ENCODE measurements at places on chromosomes 7 and 10.

- DNase-seq, result no peak
These were observed 47.7 kb downstream of the LRGUK start for GRCh38 chr7:134174795-134175261.

- DNase-seq, result peak; percentile 59
These were observed 411.5 kb upstream of the ZMIZ1 start for GRCh38 chr10:78657163-78657861.

GRCh38 chr7:2024567-2024918 lies 208.2 kb downstream of the MAD1L1 start:
- DNase-seq, result no peak

GRCh38 chr10:51137756-51138529 lies 63.7 kb downstream of the PRKG1 start:
- no peak for DNase-seq

- DNase-seq, result no peak
These were observed 85.8 kb downstream of the GSAP start for GRCh38 chr7:77330169-77330882.

- DNase-seq, result no peak
These were observed 38.5 kb downstream of the GRID1 start for GRCh38 chr10:86327954-86328725.

- DNase-seq, result peak; percentile 23
These were observed 118.5 kb downstream of the VTI1A start for GRCh38 chr10:112565434-112566053.

DNA sequence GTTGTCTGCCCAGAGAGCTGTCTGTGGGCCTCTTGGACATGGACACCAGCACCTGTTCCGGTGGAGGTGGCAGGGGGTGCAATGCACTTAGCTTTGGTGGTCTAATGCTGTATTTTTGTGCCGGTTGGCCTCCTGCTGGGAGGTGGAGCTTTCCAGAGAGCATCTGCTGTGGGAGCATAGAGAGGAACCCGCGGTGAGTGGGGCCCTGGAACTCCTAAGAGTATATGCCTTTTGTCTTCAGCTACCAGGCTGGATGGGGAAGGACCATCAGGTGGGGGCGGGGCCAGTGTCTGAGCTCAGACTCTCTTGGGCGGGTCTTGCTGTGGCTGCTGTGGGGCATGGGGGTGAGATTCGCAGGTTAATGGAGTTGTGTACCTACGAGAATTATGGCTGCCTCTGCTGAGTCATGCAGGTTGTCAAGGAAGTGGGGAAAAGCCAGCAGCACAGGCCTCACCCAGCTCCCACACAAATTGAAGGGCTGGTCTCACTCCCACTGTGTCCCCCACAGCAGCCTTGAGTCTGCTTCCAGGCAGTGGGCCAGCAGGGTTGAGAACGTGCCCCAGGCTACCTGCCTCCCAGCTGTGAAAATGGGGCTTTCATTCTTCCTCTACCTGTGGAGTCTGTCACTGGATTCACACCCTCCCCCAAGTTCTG lies 29.0 kb downstream of the JAKMIP3 start:
- DNase-seq, result no peak

DNA sequence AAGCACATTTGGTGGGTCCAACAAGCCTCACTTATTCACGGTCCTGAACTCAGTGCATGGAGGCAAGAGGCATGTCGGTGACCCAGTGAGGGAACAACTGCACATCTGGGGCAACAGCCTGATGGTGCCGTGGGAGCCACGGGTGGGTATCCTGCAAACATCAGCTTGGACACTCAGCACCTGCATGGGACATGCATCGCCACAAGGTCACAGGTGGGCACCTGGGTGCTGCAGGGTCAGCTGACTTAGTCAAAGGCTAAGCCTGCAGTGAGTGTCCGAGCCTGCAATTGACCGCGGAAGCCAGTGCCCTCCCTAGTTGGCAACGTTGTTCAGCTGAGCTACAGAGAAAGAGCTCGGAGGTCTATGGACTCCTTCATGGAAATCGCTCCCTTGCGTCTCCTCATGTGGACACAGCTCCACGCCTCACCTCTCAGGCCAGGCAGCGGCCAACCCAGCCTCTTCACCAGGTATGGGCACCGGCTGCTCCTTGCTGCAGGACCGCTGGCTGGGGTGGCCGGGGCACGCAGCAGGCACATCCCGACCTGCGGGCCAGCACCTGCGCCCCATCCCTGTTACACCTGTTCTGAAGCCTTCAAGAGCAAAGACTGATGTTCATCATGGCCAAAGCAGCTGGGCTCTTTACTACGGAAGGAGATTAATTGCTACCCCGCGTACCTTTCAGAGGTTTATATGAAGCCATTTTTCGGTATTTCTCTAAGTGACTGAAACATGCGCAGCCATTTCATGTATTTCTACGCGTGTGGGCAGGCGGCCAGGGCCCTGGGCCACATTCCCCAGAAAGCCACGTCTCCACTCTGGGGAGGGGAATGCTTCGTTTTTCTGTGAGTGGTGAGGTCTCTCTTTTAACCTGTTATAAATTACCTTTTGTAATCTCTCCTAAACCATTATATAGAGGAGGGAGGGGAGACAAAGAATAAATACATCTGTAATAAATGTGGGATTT lies 380.7 kb downstream of the DNAJB6 start:
- no peak for DNase-seq

GRCh38 chr10:73909540-73910115 lies 1.3 kb upstream of the PLAU start:
- DNase-seq, result no peak

DNA sequence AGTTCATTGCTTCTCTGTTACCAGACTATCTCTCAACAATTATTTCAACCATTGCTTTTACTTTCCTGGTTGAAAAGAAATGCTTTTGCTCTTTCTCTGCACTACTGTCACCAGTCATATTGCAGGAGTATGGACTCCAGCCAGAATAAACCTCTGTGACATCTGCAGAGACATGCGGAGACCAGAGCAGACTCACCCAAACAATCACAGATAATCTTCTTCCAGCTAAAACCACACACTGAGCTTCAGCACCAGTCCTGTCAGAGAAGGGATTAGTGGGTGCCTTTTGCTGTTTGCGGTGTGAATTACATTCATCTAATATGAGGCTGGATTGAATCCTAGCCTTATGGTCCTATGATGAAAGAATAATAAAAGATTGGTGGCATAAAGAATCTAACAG lies 258.6 kb downstream of the CNTNAP2 start:
- no peak for DNase-seq

DNA sequence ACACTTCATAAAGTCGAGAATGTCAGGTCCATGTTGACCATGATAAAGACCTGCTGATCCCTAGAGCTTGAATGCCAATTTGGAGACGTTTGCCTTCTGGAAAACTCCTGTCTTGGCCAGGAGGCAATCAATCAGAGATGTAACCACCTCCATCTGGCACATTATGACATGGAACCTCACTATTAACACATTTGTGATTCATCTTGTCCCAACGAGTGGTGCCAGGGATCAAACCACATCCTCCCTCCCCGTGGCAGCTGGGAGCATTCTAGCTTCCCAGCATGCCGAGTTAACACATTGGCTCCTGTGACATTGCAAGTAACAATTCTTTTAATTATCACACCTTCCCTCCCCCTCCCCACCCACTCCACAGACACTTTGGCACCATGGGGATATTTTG lies 84.0 kb upstream of the PPP1R17 start:
- no peak for DNase-seq

- no peak for DNase-seq
These were observed 168.9 kb downstream of the KCND2 start for GRCh38 chr7:120441850-120442249.

DNA sequence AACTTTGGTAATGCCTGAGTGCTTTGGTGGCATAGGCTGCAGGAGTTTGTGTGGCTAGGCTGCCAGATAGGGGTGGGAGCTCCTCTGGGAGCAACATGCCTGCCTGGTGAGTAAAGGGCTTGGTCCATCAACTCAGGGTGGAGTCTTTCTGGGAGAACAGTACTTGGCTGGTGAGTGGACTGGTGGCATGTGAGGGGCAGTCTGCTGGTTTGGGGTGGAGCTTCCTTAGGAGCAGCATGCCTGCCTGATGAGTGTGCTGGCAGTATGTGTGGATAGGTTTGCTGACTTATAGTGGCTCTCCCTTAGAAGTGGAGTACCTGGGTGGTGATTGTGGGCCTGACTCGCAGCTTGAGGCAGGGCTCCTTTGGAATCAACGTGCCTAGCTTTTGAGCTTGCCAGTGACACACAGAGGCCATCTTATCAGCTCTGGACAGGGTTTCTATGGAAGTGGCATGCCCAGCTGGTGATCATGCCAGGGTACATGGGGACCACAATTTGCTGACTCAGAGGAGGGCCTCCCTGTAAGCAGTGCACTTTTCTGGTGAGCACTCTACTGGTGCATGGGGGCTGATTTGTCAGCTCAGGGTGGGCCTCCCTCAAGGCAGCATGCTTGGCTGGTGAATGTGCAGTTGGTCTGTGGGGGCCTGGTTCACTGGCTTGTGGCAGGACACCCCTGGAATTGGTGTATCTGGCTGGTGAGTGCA lies 35.0 kb upstream of the SRI start:
- no peak for DNase-seq

DNA sequence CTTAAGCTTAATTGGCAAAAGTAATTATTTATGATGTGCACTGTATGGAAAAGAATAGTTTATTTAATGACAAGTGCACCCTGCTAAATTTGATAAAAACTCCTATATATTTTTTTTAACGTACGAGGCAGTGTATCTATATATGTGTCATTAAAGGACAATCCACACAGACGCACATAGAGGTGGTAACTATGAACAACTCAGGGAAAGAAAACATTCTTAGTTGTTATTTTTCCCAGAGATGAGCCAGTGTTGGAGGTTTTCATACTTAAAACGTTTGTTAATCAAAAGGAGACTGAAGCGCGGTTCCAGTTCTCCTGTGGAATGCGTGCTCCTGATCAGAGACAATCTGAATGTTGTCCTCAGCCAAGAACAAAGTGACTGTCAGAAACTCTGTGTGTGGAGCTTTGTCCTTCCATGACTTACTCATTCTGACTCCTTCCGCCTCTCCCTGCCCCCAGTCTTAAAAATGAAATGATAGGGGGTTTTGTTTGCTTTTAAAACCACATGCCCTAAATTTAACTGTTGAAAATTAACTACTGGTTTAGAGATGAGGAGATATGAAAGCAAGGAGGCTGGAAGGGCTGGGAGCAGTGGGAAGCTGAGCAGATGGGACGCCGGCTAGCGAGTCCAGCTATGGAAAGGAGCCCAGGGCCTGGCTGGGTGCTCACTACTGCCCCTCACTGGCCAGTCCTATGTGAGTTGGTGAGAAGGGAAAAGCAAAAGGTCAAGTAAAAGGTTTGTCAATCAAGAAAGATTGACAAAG lies 99.6 kb downstream of the SVIL start:
- peak; percentile 66 for DNase-seq

DNA sequence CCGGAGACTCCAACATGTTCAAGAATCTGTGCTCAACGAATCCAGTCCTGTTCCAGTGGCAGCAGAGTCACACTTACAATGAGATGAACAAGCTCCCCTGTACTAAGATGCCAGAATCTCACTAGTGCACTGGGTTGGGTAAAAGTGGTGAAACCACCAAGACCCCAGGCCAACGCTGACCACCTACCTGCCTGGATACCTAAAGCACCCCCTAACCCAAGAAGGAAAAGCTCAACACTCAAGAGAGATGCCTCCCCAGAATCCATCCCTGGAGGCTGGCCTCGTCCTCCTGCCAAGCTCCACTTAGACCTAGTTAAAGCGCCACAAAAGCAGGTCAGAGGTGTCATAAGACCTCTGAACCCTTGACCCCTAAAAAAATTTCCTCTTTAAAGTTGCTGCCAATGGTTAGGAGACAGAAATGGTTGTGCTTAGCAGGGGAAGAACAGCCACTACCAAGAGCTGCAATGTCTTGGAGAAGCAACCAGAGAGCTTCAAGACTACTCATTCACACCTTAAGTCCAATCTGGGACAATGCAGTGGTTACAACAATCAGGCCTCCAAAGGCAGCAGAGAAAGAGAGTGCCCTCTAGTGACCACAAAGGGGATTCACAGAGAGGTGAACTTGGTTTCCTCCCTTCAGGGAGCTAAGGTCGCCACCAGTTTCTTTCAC lies 94.6 kb upstream of the MACROH2A2 start:
- no peak for DNase-seq

DNA sequence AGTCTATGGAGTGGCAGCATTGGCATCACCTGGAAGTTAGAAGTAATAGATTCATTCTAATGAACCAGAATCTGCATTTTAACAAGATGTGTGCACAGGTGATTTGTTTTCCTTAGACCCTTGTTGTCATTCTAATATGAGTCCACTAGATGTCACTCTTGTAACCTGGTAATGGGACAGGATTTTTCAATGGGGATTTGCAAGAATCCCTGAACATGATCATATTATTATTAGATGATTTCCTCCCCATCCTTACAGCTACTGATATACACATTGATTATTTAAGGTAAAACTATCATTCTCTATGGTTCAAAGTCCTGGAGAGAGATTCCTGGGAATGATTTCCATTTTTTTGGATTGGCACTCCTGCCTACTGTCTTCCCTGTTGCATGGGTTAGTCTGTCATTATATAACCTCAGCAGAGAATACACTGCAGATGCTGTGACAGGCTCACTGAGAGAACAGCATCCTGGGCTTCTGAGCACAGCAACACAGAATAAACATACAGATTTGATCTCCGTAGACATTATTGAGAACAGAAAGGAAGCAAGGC lies 194.9 kb downstream of the SUGCT start:
- DNase-seq, result no peak

DNA sequence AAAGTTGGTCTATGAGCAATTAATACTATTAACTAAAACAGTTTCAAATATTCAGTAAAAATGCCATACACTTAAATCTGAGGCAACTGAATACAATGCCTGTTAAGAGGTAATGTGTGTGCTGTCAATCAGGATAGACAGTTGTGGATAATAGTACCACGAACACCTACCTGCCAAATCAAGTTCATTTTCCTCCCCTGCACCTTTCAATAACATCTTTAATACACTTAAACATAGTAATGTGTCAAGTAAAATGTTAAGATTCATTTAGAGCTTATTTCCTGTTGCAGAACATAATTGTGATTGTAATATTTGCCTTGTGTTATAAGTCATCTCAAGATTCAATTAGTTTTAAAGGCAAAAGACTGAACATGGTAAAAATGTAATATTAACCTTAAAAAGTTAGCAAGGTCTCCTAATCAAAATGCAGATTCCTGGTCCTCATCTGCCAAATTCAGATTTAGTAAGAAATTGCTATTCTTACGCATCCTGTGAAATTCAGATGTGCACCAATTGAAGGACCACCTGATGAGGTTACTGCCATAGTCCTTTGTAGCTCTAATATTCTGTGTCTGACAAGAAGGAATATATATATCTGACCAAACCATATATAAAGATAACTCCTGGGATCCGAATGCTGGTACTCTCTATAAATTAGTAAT lies 37.1 kb downstream of the COL1A2 start:
- DNase-seq, result no peak

DNA sequence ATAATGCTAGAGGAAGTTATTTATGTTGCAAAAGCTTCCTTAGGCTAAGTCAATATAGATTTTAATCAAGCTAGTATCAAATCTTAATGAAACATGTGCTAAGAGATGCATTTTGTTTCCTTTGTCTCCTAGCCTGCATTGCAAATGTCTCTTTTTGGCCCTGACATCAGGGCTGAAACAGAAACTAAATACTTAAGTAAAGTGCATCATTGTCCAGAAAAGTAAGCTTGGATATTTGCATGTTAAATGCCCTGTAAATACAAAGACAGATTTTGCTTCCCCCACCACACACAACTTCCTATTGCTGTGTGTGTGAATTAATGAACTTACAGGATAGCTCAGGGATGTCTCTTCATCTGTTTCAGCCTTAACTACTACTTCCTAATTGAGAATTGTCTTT lies 10.0 kb upstream of the STAMBPL1 start:
- DNase-seq, result no peak
